ENCODE measurements at places on chromosomes 5 and 9. TPM values are rescaled to one million over a fixed set of nuclear protein-coding genes. Genes with fewer than 3 reads are reported as not detected.

DNA sequence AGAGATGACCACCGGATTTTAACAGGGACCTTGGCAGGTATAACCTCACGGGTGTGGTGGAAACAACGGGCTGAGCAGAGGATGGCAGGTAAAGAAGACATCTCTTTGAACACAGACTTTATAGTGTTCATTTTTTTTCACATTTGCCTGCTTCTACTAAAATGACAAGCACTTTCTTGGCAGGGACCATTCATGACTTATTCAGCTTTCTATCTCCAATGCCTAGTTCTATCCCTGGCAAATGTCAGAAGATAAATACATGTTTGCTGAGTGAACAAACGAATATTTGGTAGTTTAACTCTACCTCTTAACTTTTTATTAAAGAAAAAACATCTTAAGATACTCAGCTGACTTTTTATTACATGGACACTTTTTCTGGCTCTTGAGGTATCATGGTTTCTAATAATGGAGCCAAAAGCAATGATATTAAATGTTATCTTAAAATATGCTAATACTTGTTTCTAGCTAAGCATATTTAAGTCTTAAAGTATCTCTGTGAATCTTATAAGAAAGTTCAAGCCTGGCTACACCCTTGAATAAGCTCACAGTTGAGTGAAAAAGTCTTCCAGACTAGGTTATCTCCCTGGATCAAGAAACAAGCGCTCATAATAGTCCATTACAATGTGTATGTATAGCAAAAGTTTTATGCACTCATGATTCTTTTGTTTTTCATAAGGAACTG lies 8.5 kb downstream of the ELL2 start:
- no peak for DNase-seq

DNA sequence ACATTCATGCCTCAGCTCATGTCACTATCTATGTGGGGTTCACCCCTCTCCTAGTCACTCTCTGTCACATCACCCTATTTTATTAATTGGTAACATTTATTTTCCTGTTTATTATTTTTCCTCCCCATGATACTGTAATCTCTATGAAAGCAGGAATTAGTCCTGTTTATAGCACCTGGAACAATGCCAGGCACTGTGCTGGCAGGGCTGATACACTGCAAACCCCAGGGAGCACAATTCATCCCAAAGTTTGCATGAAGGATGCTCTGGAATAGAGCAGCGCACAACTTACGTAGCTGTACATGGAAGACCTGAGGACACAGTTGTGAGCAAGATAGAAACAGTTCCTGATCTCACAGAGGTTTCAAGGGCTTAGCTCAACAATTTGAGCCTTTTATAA lies 103.2 kb downstream of the NSG2 start:
- DNase-seq = no peak

GRCh38 chr9:27634879-27635278 lies 61.6 kb upstream of the C9orf72 start:
- DNase-seq = no peak

LCN10 gene
- 7.7 TPM for total RNA-seq

- no peak for DNase-seq
Observed at GRCh38 chr9:76573905-76574760, 115.2 kb downstream of the GCNT1 start.

GRCh38 chr5:38745836-38746732 lies 99.7 kb upstream of the OSMR start:
- no peak for DNase-seq

- DNase-seq = no peak
Observed at GRCh38 chr5:164475339-164475977, 970.0 kb downstream of the MAT2B start.

DNA sequence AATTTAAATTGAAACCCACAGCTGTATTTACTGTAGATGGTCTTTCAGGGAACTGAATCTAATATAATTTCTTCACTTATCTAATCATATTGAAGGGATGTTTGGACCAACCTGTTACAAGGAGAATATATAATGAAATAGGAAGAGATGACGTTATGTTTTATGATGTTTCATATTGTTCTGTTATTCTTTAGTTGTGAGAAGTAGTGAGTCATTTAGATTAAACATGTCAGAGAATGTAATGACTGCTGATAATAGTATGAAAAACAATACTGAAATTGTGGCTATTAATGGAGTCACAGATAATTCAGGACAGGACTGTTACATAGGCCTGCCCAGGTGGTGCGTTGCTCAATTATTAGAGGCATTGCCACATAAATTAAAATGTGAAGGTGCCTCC lies 1993.4 kb downstream of the EFNA5 start:
- no peak for DNase-seq

PCDH1 gene
- total RNA-seq = 15.8 TPM

DNA sequence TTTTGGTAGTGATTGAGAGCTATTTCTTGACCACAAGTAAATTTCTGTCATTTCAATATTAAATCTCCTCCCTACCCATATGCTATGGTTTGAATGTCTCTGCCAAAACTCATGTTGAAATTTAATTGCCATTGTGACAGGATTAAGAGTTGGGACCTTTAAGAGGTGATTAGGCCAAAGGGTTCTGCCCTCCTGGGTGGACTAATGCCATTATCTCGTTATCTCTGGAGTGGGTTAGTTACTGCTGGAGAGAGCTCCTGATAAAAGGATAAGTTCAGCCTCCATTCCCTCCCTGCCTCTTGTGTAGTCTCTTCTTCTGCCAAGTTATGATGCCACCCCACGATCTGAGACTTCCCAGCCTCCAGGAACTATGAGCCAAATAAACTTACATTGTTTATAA lies 3.6 kb upstream of the DRD1 start:
- no peak for DNase-seq

PCDHA4 gene
- total RNA-seq = not detected

DNA sequence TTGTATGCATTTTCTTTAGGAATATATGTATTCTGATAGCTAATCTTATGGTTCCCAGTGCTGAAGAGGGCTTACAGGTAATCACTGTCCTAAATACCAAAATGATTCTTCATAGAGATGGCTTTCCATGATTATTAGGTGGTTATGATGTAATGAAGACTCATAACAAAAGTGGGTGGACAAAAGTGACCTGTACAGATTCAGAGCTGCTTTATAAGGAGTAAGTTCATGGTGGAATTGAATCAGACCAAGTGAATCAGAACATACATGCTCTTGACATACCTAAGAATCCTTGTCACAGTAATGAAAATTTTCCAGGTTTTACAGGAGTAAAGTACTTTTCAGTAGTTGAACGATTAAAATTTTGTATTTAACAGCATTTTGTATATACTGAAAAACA lies 105.6 kb downstream of the NIPBL start:
- DNase-seq = no peak

MYOT gene
- total RNA-seq = 11.7 TPM

- no peak for DNase-seq
Observed at GRCh38 chr5:2670940-2671339, 80.5 kb downstream of the IRX2 start.

DNA sequence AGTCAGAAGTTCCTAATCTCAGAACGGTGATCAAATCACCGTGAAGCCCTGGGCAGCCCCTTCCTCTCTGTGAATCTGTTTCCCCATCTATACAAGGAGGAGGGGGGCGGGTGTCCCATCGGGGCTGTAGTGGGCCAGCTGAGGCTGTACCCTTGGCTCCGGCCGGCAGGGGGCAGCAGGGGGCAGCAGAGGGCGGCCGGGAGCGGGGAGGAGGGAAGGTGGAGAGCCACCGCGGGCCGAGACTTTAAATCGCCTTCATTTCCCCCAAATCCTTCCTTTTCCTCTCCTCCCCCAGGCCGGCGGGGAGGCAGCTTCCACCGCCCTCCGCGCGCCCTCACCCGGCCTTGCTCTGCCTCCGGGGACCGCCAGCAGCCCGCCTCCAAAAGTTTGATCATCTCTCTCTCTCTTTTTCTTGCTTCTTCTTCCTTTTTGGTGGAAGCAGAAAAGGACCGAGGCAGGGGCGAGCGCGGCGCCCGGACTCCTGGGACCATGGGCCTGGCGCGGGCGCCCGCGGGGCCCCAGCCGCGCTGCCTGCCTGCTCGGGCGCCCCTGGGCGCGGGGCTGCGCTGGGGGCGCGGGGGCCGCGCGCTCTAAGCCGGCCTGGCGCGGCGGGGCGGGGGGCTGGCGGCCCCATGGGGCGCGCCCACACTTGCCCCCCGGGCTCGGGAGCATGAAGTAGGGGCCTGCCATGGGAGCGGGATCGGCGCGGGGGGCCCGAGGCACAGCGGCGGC lies at the start of gene COL27A1:
Gene COL27A1 (plus strand): TSS at position 275 of the 732 bp plus-strand sequence. CDS start 414 bp downstream, at position 689.
- DNase-seq = peak; percentile 92

SPINK6 gene
- not detected for total RNA-seq

DNA sequence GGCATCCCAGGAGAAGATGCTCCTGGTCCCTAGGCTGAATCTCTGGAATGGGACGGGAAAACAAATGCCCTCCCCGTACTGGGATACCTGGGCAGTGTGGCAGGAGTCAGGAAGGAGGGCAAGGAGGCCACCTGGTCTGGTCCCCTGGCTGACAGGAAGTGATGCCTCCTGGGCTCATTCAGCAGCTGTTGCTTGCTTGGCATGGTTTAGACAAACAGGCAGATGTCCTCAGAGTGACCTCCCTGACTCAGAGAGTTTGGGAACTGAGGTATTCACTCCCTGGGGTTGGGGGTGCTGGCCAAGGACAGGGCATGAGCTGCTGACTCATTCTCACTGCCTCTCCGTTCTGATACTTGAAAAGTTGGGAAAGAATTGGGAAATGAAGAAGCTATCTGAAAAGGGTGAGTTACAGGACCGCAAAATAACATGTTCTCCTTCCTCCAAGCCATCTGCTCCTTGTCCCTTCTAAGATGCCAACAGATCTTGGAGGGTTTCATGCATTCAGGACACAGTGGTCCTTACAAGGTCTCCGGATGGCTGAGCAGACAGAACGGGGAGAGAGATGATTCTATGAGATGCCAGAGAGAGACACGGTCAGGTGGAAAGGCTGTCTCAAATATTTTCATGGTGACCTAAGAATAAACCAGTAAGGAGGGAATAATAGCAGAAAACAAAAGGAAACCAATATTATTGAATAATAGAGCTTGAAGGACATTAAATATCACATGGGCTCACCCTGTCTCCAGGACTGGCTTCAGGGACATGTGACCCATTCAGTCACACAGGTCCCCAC lies 534.5 kb downstream of the BNC2 start:
- peak; percentile 77 for DNase-seq

GPX3 gene
- 592 TPM for total RNA-seq

DNA sequence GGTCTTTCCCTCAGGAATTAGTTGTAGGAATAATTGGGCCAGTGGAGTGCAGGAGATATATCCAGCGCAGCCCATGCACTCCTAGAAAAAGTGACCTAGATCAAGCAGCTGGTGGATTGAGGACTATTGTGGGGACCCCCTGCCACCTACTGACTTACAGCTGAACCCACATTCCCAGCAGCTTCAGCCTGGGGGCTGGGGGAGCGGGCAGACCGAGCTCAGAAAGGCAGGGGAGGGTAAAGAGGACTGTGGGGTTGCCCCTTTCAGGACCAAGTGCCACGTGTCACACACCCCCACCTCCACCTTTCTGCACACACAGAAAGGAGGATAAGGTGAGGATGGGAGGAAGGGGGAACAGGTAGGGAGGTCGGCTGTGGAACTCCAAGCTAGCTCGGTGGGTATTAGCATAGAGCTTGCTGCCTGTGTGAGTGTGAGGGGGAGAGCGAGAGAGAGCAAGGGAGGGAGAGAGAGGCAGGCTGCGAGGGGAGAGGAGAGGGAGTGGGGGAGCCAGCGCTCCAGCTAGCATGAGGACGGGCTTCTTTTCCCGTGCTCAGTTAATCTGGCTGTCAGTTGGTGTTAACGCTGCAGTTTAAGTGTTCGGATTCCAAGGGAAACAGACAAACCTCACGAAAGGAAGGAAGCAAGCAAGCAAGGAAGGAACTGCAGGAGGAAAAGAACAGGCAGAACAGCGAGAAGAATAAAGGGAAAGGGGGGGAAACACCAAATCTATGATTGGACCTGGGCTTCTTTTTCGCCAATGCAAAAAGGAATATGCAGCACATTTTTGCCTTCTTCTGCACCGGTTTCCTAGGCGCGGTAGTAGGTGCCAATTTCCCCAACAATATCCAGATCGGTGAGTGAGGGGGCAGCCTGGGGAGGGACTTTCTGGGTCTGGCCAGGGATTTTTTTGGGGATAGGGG lies at the start of gene GRIA1:
Gene GRIA1 (plus strand): TSS at position 553 of the 920 bp plus-strand sequence.
- no peak for DNase-seq
